ENCODE measurements at places on chromosomes 3 and 15.

GRCh38 chr3:174538151-174538550 lies 321.0 kb upstream of the NAALADL2 start:
- no peak for DNase-seq

- no peak for DNase-seq
Measured at GRCh38 chr15:70016511-70016994, 81.2 kb downstream of the TLE3 start.

DNA sequence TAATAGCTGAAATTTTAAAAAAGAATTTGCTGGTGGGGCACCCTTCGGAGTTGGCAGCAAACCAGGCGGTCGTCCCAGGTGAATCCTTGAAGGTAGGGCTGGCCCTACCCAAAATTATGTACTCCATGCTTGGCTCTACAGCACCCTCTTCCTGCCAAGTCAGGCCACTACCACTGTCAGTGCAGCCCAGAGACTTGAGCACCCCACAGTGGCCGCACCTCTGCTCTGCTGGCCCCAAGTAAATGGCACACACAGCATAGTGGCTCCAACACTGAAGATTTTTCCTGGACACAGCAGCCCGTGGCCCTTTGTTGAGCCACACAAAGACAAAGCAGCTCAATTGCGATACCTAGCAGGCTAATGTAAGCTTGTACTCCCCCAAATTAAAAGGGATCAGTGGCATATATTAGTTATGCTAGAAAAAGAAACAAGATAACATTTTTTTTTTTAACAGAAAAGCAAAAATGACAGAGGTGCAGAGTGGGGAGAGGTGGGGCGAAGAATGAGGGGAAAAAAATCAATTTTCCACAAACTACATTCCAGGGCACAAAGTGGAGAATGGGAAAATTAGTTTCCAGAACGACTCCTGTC lies 250.5 kb downstream of the UACA start:
- no peak for DNase-seq

- DNase-seq, result no peak
Measured at GRCh38 chr15:42696626-42697025, 40.3 kb downstream of the CDAN1 start.

GRCh38 chr3:127454968-127455367 lies 135.6 kb downstream of the TPRA1 start:
- no peak for DNase-seq

DNA sequence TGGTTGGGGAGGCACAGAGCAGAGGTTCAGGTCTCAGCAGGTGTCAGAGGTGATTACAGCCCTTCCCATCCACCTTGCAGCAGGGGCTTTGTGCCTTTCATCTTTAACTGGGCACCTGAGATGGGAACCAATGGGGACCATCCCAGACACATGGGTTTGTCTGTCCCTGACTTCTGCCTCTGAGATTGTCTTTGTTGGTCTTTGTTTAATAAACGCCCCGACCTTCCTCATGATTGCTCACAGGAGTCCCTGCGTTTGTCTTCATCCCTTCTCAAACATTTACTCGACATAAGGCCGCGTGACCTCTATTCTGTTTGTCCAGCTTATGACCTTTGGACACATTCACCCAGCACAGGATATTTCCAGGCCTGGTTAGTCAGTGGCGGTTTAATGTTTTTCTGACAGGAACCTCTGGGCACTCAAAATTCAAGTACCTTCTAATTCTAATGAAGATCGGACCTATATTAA lies 5.9 kb downstream of the ZSCAN2 start:
- no peak for DNase-seq

GRCh38 chr3:188085584-188086560 lies 68.1 kb upstream of the LPP start:
- DNase-seq, result no peak

DNA sequence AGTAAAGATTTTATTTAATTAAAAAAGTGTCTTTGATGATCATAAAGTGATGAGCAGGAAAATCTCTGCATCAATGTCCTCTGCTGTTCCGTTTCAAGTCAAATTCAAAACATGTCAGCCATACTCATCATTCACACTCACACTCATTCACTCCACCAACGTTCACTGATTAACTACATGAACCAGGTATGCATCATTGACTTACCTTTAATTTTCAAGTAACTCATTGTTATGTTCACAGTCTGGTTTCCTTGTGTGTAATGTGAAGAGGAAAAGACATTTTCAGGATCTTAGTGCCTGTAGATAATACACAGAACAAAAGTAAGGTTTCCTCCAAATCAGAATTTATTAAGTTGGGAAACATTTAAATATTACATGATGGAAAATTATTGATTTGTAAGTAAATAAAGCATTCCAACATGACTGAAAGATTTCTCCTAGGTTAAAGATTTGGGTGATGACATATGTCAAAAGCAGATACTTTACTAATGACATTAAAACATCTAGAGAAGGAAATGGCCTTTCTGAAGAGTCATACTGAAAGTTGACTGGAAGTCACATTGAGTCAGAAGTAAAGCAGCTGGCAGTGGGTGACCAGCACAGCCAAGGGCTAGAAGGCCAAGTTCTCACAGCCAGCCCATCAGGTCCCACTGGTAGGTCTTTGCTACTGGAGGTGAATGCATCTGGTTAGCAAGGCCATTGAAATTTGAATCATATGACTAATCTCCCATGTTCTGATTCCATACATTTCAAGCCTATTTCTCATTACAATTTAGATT lies 251.9 kb downstream of the CDIN1 start:
- DNase-seq, result no peak

GRCh38 chr3:177674186-177674585 lies 476.9 kb upstream of the TBL1XR1 start:
- DNase-seq, result no peak

GRCh38 chr3:46607603-46608028 lies 4.7 kb upstream of the FAM240A start:
- DNase-seq, result no peak

DNA sequence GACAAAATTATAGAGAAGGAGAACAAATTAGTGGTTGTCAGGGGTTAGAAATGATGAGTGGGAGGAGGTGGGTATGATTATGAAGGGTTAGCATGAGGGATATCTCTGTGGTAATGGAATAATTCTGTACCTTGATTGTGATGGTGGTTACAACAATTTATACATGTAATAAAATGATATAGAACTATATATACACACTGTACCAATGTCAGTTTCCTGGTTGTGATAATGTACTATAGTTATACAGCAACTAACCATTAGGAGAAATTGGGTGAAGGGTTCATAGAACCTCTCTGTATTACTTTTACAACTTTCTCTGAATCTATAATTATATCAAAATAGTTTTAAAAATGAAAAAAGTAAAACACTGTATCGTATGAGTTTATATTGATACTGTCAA lies 148.1 kb downstream of the ZNF621 start:
- no peak for DNase-seq

DNA sequence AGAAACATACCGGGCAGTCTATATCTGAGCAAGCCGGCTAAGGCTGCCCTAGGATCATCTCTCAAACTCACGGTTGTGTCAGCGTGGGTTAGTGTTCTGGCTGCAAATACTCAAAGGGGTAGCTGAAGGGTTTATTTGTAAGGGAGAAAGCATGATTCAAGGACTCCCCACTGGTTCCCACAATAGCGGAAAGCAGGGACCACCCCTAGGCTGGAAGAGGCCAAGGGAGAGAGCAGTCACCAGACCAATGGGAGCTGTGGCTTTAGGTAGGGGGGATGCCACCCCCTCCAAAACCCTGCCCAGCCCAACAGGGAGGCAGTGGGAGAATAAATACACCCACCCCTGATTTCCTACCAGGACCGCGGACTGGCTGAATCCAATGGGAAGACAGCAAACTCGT lies 7.3 kb upstream of the LMCD1 start:
- no peak for DNase-seq

DNA sequence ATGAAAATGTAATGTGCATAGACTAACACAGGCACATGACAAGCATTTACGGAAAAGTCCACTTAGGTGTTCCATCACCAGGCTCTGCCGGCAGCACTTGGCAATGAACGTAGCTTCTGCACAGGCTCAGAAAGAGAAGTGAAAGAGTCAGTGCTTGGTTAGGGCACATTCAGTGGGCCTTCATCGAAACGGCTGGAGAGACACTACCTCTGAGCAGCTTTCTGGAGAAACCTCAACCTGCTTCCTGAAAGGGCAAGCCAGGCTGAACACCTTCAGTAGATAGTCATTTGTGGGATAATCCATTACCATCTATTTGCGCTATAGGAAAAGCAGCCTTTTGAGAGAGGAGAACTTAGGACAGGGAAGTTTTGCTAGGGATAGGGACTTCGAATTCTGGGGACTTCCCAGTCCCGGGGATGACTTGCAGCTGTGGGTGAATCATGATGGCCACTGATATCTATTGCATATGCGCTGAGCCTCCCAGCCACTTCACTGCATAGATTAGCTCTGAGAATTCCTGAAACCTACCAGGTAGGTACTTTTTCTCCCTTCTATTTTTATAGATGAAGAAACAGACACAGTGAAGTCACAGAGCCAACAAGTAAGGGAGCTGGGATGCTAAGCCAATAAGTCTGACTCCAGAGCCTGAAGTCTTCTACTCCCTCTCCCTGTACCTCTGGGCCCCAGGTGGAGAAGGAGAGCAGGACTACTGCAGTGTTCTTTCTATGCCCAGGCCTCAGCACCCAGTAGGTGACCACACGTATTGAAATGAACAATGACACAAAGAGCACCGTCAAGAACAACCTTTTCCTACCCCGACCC lies 4.2 kb upstream of the SH2D7 start:
- no peak for DNase-seq

DNA sequence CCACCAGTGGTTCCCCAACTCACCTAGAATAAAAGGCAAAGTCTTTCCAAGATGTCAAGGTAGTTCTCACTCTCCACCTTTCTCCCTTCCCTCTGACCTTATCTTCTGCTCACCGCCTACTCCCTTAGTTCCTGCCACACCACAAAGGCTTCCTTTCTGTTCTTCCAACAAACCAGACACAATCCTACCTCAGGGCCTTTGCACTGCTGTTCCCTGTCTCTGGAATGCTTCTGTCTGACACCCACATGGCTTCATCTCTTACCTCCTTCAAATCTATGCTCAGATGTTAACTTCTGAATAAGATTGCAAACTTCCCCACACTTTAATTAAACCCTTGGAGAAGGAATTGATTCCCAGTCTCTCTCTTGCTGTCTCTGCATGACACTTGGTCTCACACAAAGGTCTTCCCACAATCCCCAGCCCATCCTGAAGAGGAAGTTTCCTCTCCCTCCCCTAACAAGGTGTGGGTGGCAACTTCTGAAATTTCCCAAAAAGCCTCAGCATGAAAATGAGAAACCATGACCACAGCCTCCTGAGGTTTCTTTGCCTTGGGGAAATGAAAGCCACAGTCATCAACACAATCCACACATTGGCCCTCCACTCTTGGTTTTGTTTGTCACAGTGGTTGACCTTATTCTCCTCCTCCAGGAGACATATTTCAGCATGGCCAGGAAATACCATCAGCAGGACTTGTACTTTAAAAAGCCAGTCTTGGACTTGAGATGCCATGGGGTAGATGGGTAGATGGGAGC lies 3.0 kb upstream of the RYK start:
- DNase-seq, result no peak

GRCh38 chr3:10609134-10609533 lies 103.7 kb upstream of the ATP2B2 start:
- DNase-seq, result no peak

GRCh38 chr3:74048699-74049098 lies 424.0 kb upstream of the PDZRN3 start:
- DNase-seq, result no peak

DNA sequence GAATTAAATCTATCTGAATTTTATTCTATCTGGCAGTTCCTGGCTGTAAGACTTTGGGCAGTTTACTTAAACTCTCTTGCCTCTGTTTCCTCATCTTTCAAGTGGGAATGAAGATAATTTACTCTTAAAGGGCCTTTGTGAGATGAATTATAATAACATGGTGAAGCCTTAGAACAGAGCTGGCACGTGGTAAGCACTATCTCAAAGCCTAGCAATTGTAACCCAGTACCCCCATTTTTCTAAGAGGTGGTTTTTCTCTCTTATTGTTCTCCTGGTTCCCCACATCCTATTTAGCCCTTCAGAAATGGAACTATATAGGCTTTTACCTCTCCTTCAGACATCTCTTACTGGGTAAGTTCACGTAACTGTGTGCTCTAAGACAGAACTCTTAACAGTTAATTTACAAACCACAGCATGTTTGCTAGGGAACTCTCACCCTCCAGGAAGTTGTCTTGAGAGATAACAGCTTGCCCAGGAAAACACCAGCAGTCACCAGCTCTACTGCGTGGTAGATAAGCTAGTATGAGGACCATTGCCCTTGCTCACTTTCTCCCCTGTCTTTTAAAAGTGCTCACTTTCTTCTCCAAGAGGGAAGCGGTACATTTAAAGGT lies 12.3 kb upstream of the CRBN start:
- DNase-seq, result no peak

- DNase-seq, result no peak
Measured at GRCh38 chr3:115804713-115805119, 181.4 kb downstream of the GAP43 start.

DNA sequence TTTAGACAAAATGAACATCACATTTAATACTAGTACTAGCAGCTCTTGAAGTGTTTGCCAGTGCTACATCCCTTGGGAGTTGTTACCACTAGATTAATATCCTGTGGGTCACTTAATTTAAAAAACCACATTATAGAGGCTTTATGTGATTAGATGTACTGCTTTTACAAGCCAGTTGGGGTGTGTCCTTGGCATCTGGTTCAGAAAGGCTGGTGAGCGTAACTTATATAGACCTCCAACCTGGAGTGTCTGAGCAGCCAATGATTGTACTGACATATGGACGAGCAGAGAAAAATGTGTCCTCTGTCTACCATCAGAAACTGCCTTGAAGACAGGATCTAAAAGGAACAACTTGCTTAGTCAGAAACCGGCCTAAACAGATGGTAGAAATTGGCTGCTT lies 306.2 kb upstream of the ATP11B start:
- DNase-seq, result no peak

- DNase-seq, result no peak
Measured at GRCh38 chr3:161273589-161274218, 52.6 kb downstream of the NMD3 start.

- no peak for DNase-seq
Measured at GRCh38 chr3:125087768-125088391, 32.1 kb upstream of the HEG1 start.

- no peak for DNase-seq
Measured at GRCh38 chr15:29418178-29418577, 148.6 kb upstream of the NSMCE3 start.

Data from activated CD8-positive, alpha-beta memory T cell treated with anti-CD3 and anti-CD28 coated beads, Interleukin-2, amount 50 U/mL, for 48 hours (primary cell).